H4 (cell line): ENCODE measurements at places on chromosomes 6 and 20. TPM values are rescaled to one million over a fixed set of nuclear protein-coding genes. Genes with fewer than 3 reads are reported as not detected.

TTLL9 gene
- total RNA-seq: 0.27 TPM in 1 of 2 replicates, not detected in the other

GRM4 gene
- total RNA-seq: not detected in 2 replicates

EBF4 gene
- total RNA-seq: 4.1 and 4.8 TPM in 2 replicates

MAP3K7 gene
- 13.9 and 18.3 TPM in 2 replicates for total RNA-seq

HCK gene
- not detected in 2 replicates for total RNA-seq

GRCh38 chr6:3019065-3019464 lies 19.4 kb downstream of the NQO2 start:
- no peak for DNase-seq

DNA sequence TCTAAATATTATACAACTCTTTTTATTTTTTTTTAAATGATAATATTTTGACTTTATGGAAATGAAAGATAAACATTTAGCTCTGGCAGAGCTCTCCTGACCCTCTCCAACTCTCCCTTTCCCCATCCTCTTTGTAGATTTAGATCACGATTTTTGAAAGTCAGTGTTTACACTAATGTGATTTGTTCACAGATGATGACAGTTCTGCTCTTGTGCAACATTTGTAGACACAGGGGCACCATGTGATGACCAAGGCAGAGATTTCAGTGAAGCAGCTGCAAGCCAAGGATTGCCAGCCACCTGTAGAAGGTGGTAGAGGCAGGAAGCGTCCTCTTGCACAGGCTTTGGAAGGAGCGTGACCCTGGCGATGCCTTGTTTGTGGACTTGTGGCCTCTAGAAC lies 483.2 kb downstream of the QKI start:
- DNase-seq: no peak

DNA sequence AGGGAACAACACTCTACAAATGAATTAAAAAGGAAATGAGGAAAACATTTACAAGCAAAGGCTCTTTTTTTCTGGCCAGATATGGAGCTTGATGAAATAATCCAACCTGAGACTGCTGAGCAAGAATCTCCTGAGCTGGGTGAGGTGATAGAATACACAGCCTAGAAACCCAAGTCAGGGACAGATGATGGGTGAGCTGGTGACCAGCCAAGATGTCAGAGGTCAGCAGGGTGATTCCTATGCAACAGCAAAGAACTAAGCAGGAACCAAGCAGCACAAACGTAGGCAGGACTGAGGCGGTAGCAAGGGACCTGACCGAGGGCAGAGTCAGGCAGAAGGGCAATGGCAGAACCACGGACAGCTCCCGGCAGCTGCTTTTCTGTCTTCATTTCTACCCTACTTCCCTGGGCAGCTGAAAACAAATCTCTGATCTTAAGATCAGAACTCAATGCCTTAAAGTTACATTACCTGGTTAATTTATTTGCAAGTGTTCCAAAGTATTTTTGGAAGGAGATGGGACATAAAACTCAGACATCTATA lies 75.1 kb downstream of the CDC40 start:
- DNase-seq: no peak

GRCh38 chr6:151109361-151109760 lies 130.4 kb upstream of the AKAP12 start:
- peak; percentile 81 for DNase-seq

- DNase-seq: no peak
Observed at GRCh38 chr6:37173493-37174195, 3.7 kb downstream of the PIM1 start.

DNA sequence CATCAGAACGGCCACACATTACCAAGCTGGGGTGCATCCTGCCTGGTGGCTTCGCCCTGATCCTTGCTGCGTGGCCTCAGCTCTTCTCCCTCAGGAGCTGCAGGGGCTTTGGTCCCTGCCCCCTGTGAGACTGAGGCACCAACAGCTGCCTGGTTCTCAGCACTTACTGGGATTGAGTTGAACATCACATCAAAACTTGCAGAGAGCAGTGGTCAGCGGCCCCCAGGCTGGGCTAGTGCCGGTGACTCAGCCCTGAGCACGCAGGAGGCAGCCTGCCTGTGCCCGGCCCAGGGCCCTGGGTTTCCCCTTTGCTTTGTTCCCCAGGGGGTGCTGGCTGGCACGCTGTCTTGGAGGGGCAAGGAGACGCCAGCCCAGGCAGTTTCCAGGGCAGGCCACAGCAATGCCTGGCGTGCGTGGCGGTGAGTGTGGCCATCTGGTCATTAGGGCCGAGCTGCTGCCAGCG lies 63.3 kb downstream of the DLL1 start:
- no peak for DNase-seq

DNA sequence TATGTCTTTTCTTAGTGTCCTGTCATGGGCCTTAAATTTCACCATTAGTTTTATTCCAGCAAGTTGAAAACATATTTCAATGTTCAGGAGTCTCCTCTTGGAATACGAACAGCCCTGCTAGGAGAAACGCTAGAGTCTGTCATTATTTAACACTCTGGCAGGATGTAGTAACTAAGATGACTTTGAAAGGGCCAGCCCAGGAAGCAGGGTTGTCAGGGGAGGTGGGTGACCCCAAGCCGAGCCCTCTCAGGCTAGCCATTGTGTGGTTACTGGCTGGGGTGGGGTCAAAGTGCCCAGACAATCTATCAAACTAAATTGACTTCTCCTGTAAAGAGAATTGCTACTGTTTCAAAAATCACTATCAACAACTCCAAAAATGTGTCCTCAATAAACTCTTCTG lies 67.8 kb downstream of the LY86 start:
- DNase-seq: no peak

DNA sequence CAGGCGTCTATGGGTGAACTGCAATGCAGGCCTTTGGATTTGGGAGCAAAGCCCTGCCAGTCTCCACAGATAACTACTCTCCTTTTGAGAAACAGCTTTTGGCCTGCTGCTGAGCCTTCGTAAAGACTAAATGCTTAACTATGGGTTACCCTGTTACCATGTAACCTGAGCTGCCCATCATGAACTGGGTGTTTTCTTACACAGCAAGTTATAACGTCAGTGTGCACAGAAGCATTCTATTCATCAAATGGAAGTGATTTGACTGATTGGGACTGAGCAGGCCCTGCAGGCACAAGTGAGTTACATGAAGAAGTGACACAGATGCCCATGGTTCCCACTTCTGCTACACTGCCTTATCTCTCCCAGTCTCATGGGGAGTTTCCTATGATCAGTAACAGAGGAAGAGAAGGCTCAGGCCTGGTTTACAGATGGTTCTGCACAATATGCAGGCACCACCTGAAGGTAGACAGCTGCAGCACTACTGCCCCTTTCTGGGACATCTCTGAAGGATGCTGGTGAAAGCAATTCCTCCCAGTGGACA lies 319.1 kb downstream of the CD83 start:
- DNase-seq: no peak

DNA sequence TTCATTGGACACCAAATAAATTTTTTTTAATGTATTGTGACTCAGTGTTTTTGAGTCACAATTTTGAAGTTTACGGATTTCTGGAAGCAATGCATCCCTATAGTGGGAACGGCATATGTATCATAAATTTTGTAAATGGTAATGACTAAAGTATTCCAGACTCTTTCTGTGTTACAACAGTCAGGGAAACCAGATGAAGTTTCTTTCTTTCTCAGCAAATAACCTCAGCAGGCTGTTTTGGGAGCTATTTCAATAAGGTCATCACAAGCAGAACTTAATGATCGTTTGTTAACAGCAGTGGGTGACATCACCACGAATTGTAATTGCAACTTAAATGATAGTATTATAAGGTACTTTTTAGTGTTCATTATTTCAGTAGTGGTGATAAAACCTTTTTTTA lies 52.0 kb downstream of the HIVEP1 start:
- no peak for DNase-seq

DNA sequence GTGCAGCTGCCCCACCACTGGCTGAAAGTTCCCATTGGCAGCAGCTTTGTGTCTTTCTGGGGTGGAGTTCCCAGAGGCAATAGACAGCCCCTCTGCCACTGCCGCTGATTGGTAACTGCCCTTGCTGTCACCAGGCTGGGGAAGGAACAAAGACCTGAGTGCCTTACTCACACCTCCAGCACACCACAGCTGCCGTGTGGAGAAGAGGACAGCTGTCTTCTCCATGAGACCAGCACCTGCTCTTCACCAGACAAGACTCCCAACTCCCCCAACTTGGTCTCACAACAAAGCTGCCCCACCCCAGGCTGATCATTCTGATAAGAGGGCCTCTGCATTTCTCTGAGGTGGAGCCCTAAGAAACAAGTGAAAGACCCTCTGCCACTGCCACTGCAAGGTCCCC lies 39.7 kb upstream of the PTCHD4 start:
- DNase-seq: peak; percentile 19

- DNase-seq: no peak
Observed at GRCh38 chr20:13292201-13292885, 71.3 kb downstream of the ISM1 start.

DNA sequence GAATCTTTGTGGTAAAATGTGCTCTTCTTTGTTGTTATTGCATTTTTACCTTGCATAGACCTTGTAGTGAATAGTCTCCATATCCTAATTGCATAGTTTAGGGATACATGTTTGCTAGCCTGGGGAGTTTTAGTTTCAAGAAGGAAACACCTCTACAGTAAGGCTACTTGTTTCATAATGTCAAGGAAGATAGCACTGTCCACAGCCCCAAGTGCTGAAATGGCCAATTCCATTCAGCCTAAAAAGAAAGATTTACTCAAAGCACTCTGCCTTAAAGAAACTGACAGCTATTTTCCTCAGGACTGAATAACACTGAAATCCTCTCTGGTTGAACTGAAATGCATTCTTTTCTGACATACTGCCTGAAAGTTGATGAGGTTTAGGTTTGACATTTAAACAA lies 2.6 kb downstream of the HCRTR2 start:
- no peak for DNase-seq

DNA sequence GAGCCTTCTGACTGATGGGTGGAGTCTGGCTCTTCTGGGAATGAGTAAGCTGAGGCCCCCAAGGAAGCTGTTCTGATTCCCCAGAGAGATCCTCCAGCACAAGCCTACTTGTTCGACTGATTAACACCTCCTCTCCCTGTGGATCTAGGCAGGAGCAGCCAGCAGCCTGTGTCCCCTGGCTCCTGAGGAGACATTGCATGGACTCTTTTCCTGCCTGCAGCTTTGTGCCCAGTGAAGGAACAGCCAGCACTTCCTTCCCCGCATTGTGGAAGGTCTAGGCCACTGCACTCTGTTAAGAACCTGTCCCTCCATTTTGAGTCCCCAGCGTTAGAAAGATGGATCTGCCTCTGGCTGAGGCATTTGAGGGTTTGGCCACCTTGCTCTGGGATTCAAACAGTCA lies 29.1 kb downstream of the LRFN2 start:
- DNase-seq: no peak

DNA sequence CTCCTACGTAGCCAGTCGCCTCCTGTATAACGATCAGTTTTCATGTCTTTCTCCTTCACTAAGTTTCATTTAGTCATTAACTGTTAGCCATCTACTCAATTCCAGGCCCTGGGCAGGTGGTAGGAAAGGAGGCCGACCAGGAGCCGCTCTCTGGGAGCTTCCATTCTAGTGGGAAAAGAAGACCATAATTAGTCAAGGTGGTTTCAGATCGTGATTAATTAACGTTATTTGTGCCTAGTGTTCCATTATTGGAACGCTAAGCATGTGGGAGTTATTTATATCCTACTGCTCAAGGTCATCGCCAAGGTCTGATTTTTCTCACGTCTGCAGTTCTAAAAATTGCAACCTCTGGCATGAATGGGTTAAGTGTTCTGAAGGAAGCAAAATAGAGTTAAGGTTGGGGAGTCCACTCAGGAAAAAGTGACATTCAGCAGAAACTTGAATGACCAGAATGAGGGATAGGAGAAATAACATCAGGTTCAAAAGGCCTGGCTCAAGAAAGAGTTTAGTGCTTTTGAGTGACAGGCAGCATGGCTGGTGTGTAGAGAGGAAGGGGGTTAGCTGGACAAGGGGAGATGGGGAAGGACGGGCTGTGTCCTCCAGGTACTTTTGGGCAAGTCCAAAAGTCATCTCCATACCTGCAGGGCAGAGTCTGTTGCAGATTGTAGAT lies 812 bp downstream of the SLC9A8 start:
- no peak for DNase-seq

DNA sequence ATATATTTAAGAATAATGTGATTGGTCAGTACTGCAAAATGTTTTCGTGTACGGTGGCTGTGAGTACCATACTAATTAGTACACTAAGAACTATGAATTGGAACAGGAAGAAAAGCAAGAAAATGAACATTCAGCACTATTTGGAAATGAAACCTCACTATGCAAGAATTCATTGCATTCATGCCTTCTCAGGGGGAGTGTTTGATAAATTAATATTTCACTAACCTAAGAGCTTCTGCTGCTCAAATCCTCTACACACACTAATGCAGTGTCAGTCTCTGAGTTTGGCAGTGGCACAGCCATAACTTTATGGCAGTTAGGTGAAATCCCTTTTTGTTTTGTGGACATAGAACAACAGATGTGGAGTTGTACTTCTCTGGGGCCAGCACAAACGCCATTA lies 60.1 kb downstream of the SLC16A10 start:
- no peak for DNase-seq

GRCh38 chr20:62816884-62817873 lies at the start of gene COL9A3:
Gene COL9A3 (plus strand): TSS chr20:62817050. CDS start chr20:62817065, 15 bp downstream.
- no peak for DNase-seq

DNA sequence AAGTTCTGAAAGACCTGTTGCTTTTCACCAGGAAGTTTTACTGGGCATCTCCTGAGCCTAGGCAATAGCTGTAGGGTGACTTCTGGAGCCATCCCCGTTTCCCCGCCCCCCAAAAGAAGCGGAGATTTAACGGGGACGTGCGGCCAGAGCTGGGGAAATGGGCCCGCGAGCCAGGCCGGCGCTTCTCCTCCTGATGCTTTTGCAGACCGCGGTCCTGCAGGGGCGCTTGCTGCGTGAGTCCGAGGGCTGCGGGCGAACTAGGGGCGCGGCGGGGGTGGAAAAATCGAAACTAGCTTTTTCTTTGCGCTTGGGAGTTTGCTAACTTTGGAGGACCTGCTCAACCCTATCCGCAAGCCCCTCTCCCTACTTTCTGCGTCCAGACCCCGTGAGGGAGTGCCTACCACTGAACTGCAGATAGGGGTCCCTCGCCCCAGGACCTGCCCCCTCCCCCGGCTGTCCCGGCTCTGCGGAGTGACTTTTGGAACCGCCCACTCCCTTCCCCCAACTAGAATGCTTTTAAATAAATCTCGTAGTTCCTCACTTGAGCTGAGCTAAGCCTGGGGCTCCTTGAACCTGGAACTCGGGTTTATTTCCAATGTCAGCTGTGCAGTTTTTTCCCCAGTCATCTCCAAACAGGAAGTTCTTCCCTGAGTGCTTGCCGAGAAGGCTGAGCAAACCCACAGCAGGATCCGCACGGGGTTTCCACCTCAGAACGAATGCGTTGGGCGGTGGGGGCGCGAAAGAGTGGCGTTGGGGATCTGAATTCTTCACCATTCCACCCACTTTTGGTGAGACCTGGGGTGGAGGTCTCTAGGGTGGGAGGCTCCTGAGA lies at the start of gene HFE:
Gene HFE, plus strand, starts transcription at position 146 of the 832 bp plus-strand sequence. Its CDS starts 12 bp downstream, at position 158.
- DNase-seq: peak; percentile 57

GRCh38 chr20:57831326-57831992 lies 121.6 kb upstream of the PMEPA1 start:
- DNase-seq: no peak

GRCh38 chr6:170143401-170144150 lies 147.3 kb downstream of the DLL1 start:
- no peak for DNase-seq
